Stimulated activated CD4-positive, alpha-beta T cell treated with anti-CD3 and anti-CD28 coated beads, Interleukin-15, amount 100 ng/mL, for 1 hour (primary cell): ENCODE measurements at places on chromosomes 7 and 10.

GRCh38 chr10:98424295-98425254, 9.6 kb upstream of the PYROXD2 start:
- DNase-seq: no peak

- DNase-seq: no peak
Observed at GRCh38 chr7:5620459-5620881, 161.0 kb downstream of the RNF216 start.

DNA sequence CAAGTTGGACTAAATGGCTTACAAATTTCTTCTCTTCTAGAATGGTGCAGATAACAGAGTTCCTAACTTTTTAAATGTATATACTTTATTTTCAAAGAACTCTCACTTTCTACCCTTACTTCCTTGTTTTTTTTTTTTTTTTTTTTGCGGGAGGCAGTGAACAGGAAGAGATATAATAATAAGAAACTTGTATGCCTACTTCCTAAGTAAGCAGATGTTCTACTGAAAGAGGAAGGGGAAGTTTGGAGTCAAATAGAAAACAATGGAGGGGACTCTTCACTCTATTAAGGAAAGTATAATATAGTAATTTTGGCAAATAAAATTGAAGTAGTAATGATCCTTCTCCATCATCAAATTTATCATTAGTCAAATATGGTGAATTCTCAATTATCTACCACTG, 754.0 kb downstream of the KCNMA1 start:
- DNase-seq: no peak

DNA sequence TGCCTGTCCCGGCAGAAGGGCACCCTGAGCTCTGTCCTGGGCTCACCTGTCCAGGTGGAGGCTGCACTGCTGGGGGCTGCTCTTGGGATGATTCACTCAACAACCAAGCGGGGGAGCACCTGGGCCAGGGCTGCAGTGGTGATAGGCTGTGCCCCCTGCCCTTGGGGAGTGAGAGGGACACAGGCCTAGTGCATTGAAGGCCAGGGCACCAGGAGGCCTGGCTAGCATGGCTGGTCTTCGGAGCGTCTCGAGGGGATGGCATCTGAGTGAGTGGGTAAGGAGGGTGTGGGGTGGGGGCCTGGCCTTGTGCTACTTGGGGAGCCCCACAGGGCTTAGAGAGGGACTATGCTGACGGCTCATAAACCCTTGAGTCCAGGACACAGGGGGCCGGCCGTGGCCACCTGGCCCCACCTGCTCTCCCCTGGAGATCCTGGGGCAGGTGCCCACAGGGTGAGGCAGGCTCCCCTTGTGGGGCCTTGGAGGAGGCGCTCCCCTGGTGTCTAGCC, 3.1 kb downstream of the PWWP2B start:
- DNase-seq: no peak

DNA sequence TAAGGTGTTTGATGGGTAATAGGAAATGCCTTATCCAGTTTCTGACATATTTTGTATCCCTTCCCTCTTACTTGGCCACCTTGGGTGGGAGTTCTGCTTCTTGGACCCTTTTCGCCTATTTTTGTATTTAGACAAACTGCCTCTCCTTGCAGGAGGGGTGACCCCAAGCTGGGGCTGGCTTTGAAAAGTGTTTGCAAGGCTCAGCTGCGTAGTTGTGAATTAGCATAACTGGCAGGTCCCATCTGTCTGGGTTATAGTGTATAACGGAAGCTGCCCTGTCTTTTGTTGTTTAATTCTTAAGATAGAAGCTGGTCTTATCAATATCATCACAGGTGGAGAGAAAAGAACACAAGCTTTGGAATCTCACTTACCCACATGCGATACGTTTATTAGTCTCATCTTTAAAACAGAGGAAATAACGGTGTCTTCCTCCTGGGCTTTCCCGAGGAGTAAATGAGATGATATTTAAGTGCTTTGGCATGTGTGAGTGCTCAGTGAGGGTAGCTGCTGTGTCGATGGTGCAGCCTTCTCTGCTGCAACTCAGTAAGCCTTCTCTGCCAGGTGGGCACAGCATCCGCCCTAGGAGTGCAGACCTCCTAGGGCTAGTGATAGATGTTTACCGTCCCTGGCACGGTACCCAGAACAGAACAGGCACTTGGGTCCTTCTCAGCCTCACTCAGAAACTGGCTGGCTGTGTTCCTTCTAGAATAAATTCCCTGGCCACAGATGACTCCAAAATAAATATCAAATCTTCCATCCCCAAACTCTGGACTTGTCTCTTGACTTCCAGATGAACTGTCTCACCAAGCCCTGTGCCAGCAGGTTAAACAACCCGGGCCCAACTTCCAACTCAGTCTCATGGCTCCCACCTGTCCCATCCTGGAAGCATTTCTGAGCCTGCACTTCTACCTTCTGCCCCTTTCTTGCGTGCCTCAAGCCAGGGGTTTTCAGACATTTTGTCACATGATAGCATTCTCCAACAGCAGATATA, 227.3 kb downstream of the GFRA1 start:
- DNase-seq: no peak

- peak; percentile 5 for DNase-seq
Observed at GRCh38 chr7:111083413-111083812, 7.5 kb upstream of the LRRN3 start.

- DNase-seq: no peak
Observed at GRCh38 chr7:133165529-133165928, 83.6 kb upstream of the CHCHD3 start.

- DNase-seq: no peak
Observed at GRCh38 chr10:7686351-7687171, 16.6 kb upstream of the ITIH2 start.

DNA sequence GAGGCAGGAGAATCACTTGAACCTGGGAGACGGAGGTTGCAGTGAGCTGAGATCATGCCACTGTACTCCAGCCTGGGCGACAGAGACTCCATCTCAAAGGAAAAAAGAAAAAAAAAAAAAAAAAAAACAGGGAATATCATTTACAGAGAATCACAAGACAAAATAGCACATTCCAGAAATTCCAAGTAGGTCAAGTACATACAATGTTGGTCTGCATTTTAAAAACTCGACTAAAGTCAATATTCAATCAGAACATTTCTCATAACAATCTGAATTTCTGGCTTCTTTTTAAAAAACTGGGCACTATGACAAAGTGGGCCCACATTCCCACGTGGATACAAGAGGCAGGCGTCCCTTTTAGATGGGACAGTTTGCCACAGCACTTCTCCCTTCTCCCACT, 12.8 kb downstream of the ZC3HAV1L start:
- no peak for DNase-seq

DNA sequence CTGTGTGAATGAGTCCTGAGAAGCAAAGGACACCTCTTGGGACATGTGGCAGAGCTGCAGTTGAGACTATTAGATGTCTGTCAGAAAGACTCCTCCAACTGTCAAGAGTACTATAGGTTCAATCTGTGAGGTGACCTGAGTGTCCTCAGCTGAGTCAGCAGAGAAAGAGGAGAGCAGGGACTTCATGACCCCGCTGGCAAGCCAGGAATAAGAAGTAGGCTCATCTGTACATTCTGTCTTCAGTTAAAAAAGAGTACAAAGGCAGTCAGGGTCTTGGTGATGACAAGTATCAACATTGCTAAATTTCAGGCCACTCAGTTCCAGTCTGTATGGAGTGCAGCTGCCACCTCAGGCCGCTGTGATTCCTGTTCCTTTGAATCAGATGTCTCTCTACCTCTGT, 25.1 kb downstream of the HECTD2 start:
- no peak for DNase-seq

DNA sequence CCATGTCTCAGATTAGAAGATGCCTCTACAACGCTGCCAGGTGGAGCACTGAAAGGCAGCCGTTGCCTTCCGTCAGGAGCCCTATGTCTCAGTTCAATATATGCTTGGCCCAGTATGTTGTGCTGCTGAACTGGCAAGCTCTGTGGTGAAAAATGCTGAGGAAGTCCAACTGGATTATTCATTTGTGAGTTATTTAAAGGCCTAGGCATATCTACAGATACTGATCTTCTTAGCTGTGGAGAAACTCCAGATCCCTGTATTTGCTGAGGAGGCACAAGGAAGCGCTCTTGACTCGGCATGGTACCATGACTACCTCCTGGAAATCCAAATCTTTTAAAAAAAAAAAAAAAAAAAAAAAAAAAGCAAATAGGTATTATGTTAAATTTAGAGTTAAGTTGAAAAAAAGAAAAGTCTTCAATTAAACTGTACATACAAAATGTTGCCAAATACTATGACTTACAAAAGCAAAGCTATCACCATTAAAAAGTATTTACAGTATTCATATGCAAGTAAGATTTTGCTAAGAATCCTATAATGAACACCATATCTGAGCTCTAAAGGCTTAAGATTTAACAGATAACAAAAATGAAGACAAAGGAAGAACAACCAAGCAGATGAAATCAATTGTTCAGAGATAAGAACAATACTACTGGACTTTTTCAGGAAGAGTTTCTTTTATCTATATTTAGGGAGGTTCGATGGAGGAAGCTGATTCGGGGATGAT, 152.4 kb downstream of the GALNT11 start:
- DNase-seq: no peak

- no peak for DNase-seq
Observed at GRCh38 chr10:11225935-11226334, 208.3 kb downstream of the CELF2 start.

- no peak for DNase-seq
Observed at GRCh38 chr10:119455609-119456434, 86.7 kb downstream of the RGS10 start.

- DNase-seq: no peak
Observed at GRCh38 chr7:124275411-124275810, 242.5 kb upstream of the TMEM229A start.

GRCh38 chr7:141355032-141355431, 196.2 kb upstream of the AGK start:
- DNase-seq: no peak

DNA sequence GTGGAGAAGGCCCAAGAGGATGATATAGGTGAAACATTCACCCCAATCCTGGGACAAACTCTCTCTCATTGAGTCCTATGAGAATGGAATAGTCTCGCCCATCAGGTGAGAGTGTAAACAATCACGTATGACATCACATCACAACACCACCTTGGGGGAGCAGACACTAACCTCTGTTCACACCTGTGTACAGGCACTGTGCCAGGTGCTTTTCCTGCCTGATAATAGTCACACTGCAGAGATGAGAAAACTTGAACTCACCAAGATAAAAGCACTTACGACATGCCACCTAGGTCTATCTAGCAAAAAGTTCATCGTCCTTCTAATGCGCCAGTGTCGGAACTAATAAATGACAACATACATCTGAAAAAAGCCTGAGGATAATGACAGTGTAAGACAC, 187.8 kb downstream of the FAM107B start:
- DNase-seq: no peak

GRCh38 chr10:98536551-98536950, 89.8 kb upstream of the HPS1 start:
- no peak for DNase-seq

DNA sequence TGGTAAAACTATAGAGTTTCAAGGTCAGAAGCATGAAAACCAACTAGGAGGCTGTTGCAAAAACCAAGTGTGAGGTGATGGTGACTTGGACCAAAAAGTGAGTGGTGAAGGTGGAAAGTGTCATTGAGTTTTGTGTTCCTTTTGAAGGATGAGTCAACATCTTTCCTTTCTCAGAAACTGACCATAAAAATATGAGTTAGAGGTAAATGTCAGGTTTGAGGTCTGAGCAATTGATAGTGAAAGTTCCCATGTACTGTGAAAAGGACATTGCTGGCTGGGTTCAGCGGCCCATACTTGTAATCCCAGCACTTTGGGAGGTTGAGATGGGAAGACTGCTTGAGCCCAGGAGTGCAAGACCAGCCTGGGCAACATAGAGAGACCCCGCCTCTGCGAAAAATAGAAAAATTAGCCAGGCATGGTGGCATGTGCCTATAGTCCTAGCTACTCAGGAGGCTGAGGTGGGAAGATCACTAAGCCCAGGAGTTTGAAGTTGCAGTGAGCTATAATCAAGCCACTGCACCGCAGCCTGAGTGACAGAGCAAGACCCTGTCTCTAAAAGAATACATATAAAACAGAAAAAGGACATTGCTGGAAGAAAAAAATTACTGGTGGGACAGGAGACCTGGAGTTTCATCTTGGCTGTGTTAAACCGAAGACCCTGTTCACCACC, 89.3 kb upstream of the ARID5B start:
- DNase-seq: no peak

DNA sequence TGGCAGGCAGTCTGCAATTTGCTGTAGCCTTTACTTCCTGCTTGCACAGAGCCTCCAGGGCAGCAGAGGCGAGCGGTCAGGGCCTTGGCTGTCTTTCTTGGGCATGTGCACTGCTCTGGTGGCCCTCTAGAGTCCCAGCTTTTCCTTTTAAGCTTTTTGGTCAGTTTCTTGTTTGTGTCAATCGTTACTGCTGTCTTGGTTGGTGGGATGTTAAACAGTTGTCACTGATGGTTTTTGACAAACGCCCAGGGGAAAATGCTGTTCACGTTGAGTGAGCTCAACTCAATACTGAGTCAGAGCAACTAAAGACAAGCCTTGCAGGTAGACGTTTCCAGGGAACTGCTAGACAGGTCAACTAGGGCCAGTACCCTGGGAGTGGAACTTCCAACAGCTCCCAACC, 14.0 kb downstream of the PRKRIP1 start:
- no peak for DNase-seq

GRCh38 chr7:14752301-14752700, 150.2 kb downstream of the DGKB start:
- no peak for DNase-seq

- no peak for DNase-seq
Observed at GRCh38 chr7:1818575-1819258, 148.6 kb downstream of the ELFN1 start.

- no peak for DNase-seq
Observed at GRCh38 chr10:69916118-69916517, 114.4 kb downstream of the COL13A1 start.

- DNase-seq: no peak
Observed at GRCh38 chr10:111089293-111089692, 12.5 kb downstream of the ADRA2A start.

GRCh38 chr7:141225916-141226618, 152.2 kb downstream of the TMEM178B start:
- no peak for DNase-seq

DNA sequence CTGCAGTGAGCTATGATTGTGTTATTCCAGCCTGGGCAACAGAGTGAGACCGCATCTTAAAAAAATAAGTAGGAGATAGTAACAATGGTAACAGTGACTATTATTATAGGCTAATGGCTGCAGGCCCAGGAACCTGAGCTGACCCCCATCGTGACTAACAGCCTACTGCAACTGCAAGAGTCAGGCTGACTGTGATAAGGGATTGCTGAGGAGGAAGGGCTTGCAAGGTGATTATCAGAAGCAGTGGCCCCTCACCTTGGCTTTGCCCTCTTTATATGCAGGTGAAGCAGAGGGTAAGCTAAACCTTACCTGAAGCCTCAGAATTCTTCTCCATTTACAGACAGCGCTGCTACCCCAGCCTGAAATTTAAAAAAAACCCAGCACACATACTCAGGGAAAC, 83.9 kb upstream of the SDK1 start:
- no peak for DNase-seq
